ENCODE measurements at places on chromosomes 4 and X.

- DNase-seq = no peak
These were observed 202.0 kb downstream of the DCLK2 start for GRCh38 chr4:150280081-150280895.

GRCh38 chrX:97074400-97074799 lies 190.7 kb downstream of the RPA4 start:
- no peak for DNase-seq

- DNase-seq = no peak
These were observed 181.7 kb upstream of the IGFBP7 start for GRCh38 chr4:57291911-57292310.

- DNase-seq = no peak
These were observed 13.3 kb downstream of the LRPAP1 start for GRCh38 chr4:3518941-3519340.

DNA sequence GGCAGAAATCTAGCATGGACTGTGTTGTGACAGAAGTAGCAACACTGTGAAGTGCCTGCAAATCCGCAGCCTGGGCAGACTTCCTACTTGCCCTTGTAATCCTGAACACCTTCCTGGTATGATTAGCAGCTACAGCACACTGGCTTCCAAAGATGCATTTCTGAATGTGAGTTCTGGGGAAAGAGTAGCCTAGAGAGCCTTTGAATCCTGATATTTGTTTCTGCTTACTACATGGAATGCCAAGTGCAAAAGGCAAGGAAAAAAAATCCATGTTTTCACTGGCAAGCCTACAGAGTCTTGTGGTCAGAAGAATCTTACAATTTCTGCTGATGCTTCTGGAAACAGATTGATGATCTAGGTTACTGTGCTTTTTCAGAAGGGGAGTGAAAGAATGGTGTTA lies 223.7 kb downstream of the COL25A1 start:
- no peak for DNase-seq

DNA sequence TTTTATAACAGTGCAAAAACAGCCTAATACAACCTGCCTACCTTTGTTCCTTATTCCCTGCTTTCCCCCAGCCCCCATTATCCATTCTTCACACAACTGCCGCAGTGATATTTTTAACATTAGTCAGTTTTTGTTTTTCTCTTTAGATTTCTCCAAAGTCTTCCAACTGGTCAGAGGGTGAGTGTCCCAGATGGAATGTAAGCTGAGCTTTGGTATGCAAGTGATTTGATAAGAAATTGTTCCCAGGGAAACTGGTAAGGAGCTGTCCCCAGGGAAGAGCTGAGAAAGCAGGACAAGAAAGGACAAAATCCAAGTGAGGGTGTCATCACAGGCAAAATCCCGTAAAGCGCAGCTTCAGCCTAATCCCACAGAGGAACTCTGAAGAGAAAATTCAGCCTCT lies 475.5 kb upstream of the ADGRL3 start:
- DNase-seq = no peak

GRCh38 chr4:129355516-129355915 lies 259.6 kb downstream of the C4orf33 start:
- no peak for DNase-seq

GRCh38 chrX:13144927-13145655 lies 100.7 kb upstream of the FAM9C start:
- DNase-seq = no peak

DNA sequence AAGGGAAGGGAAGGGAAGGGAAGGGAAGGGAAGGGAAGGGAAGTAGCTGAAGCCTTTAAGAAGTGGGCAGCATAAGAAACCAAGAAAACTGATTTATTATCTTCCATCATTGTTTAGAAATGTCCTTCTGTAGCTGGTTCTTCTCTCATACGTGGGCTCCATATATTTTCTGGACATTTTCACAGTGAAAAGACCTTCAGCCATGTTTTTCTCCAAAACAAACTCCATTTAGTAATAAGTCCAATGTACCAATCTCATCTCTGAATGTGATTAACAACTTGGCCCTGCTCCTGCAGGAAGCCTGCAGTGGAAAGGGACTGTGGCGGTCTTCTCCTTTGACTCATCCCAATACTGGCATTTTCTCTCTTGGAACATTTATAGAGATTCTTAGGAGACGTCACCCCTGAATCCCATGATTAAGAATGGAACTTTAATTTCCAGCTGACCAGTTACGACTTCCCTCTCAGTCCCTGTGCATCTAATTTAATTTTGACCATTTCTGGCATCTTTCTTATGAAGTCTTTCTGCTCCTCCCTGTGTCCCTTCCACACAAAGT lies 96.6 kb upstream of the GUCY1A1 start:
- DNase-seq = no peak

DNA sequence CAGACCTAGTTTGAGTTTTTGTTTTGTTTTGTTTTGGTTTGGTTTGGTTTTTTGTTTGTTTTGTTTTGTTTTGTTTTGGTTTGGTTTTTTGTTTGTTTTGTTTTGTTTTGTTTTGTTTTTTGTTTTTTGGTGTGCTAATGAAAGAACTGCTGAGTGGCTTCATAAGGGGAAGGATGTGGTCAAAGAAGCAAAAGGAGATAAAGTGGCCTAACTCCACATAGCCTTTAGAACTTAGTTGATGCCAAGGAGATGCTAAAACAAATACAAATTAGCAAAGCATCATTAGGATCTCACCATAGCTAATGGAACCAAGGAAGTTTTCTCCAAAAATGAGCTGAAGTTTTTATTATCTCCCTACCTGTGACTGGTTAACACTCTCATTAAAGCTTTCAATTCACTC lies 44.6 kb upstream of the TMEM164 start:
- no peak for DNase-seq

DNA sequence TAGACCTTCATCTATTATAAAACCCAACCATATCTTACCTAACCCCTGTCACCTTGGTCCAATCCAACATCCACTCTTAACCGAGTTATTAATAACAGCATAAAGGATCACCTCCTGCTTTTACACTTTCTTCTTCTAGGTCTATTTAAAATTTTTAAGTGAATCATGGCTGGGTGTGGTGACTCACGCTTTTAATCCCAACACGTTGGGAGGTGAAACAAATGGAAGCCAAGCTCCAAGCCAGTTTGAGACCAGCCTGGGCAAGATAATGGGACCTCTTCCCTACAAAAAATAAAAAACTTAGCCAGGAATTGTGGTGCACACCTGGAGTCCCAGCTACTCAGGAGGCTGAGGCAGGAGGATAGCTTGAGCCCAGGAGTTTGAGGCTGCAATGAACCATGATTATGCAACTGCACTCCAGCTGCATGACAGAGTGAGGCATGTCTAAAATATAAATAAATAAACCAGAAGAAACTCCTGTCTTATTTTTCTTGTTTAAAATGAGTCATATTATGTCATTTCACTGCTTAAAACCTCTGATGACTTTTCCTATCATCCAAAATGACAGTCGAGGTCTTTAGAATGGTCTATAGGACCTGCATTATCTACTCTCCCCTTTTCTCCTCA lies 188.4 kb downstream of the GASK1B start:
- no peak for DNase-seq

DNA sequence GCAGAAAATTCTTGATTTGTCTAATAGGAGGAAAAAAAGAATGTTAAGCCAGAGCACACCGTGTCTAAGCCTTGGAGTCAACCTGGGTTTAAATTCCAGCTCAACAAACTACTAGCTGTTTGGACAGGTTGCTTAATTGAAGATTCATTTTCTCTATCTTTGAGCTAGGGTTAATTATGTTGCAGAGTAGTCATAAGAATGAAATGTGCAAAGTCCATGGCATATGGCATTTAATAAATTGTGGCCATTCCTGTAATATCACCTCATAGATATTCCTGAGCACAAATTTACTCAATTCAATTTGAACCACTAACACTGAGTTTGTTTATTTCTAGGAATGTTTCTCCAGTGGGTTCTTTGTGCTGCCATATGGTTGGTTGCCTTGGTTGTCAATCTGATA lies 4.6 kb downstream of the TMEM144 start:
- DNase-seq = no peak

DNA sequence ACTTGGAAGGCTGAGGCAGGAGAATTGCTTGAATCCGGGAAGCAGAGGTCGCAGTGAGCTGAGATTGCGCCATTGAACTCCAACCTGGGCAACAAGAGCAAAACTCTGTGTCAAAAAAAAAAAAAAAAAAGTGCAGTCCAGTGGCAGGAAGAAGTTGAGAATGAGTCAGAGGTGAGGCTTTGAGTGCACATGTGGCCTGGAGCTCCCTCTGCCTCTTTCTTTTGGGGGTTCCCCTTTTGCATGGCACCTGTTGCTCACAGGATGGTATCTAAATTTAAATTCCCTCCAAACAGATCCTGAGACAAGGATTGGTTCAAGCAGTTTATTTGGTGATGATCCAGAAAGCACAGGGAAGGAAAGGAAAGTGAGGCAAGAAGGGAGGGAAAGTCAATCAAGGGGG lies 151.4 kb upstream of the STX18 start:
- no peak for DNase-seq

DNA sequence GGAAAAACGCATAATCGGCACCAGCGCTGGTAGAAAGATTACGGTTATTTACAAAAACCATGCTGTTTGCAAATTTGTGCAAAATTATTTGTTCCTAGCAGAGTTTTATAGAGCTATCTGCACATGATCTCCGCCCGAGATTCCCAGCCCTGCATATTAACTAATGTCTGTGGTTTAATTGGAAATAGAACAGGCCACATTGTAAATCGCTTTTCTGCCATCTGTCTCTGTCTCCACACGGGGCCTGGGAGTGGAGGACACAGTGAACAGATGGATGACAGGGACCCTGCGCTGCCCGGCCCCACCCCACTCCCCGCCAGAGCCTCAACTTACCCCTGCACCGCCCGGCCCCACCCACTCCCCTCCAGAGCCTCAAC lies 126.9 kb downstream of the FAM53A start:
- DNase-seq = no peak

DNA sequence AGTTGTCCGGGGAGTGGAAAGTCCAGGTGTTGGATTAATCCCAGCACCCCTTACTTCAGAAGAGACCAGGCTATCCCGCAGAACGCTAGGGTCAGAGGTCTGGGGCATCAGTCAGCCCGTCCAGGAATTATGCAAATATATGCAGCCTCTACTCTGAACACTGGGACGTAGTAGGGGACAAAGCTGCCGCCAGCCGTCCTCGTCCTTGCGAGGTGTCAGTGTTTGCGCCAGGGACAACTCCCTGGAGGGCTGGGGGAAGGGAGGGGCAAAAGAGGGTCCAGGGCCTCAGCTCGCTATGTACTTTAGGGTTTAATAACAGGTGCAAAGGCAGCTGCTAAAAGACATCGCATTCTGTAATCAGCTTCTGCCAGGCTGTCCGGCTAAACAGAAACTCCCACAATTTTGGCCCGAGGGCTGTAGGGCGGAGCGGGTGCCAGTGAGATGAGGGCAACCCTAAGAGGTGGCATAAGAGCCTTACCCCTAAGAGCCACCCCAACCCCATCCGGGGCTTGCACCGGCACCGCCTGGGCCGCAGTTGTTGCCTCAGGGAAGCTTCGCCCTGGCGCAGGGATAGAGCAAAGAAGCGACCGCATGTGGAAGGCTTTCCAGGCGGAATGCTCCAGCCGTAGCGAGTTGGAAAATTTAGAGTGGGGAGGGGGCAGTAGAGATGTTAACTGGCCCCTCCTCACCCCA lies 8.4 kb downstream of the HAND2 start:
- no peak for DNase-seq

DNA sequence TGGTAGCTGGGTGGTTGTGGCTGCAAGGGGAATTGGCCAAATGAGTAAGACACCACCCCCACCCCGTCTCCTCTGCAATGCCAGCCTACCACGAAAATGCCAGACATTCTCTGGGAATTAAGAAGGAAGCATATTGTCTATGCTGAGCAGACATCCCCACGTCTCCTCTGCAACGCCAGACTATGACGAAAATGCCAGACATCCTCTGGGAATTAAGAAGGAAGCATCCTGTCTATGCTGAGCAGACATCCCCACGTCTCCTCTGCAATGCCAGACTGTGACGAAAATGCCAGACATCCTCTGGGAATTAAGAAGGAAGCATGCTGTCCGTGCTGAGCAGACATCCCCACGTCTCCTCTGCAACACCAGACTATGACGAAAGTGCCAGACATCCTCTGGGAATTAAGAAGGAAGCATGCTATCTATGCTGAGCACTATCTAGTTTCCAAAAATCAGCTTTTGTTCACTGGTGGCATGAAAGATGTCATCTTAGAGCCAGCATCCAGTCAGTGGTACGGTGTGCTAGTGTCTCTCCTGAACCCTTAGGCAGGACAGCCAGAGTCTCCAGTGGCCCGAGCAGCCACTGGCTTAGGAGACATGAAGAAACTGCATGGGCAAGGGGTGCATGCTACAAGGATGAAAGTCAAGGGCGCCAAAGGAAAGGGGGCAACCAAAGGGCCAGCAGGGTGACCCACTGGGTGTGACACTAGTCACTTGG lies 339.8 kb upstream of the FRG1 start:
- no peak for DNase-seq

- DNase-seq = no peak
These were observed 60.9 kb downstream of the SLC7A11 start for GRCh38 chr4:138181287-138181686.

GRCh38 chr4:185504098-185505047 lies 30.9 kb downstream of the PDLIM3 start:
- DNase-seq = no peak

DNA sequence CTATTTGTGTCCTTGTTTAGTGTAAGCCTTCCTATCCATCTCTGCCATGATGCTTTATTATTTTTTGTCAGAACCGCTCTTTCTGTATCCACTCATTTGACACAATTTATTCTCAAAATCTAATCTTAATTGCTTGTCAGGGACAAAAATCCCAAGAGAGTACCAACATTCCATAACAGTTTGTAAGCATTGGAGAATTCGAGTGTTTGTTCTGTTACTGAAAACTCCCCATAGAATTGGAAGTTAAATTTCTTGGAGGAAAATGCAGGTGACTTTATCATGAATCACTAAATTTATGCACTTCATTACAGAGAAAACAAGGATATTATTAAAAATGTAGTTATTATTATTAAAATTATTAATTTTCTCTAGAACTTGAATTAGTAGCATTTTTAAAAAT lies 1986.1 kb downstream of the ARAP2 start:
- DNase-seq = no peak

DNA sequence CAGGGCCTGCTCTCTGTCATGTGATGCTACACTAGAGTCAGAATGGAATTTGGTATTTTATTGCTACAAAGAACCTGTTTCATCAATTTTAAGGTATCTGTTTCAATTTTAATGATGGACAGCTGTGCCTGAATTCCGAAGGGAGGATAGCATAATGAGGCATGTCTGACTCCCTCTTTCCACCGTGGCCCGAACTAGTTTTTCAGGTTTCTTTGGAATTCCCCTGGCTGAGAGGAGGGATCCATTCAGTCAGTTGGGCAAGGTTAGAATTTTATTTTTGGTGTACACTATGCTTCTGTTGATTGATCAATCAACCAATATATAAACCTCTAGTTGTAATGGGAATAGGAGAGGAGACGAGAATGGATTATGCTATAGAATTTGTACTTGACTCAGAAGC lies 761.8 kb downstream of the FAM133A start:
- no peak for DNase-seq

DNA sequence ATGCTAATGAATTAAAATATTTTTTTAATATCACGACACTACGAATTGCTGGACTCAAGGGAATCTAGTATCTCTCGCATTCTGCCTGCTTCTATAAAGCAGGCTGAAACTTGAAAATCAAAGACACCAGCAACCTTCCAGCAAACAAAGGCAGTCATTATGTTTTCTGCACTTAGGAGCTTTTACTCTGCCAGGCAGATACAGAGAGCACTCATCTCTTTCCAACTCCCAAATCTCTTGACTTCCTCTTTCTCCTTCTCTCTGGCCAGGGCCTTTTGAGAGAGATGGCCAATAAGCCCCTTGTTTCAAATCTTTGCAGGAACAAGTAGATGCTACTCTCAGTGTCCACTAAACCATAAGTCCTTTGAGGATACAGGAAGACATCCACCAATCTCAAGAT lies 95.2 kb upstream of the KLF3 start:
- DNase-seq = no peak

GRCh38 chr4:16027626-16028025 lies 56.2 kb downstream of the PROM1 start:
- no peak for DNase-seq
